NCI-H1417 treated with DMSO at 0.1 percent for 48 hours (cell line): ENCODE measurements at places on chromosomes 4 and X.

- no peak for DNase-seq
Observed at GRCh38 chr4:167897116-167897515, 195.2 kb upstream of the ANXA10 start.

DNA sequence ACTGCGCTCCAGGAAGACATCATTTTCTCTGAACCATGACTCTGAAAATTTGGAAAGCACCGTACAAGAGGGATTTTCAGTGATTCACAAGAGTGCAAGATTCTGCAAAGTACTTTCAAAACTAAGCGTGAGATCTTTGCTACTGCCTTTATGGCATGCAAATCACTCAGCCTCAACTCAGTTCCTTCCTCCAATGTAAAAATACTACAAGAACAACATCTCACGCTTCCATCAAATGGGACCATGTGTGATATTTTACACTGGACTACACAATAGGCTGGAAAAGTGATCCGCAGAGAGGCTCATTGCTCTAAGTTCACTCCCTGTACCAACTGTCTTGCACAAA lies 674 bp upstream of the IL15 start:
- no peak for DNase-seq

- no peak for DNase-seq
Observed at GRCh38 chrX:631802-632365, 1.3 kb downstream of the SHOX start.

GRCh38 chrX:119828446-119828845 lies 24.3 kb downstream of the UPF3B start:
- DNase-seq, result no peak

- DNase-seq, result no peak
Observed at GRCh38 chr4:173990126-173990868, 293.2 kb downstream of the FBXO8 start.

- DNase-seq, result no peak
Observed at GRCh38 chrX:28311466-28311865, 275.8 kb upstream of the IL1RAPL1 start.

DNA sequence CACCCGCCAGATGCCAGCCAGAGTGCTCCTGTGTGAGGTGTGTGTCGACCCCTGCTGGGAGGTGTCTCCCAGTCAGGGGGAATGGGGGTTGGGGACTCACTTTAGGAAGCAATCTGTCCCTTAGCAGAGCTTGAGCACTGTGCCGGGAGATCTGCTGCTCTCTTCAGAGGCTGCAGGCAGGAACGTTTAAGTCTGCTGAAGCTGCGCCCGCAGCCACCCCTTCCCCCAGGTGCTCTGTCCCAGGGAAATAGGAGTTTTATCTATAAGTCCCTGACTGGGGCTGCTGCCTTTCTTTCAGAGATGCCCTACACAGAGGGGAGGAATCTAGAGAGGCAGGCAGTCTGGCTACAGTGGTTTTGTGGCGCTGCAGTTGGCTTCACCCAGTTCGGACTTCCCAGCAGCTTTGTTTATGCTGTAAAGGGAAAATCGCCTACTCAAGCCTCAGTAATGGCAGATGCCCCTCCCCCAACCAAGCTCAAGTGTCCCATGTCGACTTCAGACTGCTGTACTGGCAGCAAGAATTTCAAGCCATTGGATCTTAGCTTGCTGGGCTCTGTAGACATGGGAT lies 80.8 kb downstream of the CCSER1 start:
- DNase-seq, result no peak

DNA sequence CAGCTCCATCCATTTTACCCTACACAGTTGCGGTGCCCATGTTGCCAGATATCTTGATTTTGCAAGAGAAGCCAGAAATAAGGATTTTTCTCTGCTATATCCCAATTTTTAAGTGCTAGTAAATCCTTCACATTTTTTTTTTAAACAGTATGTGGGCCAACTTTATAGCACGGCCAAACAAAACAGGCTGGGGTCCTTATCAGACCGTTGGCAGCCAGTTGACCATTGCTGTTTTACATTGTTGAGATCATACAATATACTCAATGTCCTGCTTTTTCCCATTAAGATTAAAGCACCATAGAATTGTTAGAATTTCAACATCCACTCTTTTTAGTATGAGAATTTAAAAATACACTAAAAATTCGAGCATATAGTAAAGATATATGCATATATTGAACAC lies 150.9 kb downstream of the SPCS3 start:
- DNase-seq, result no peak

DNA sequence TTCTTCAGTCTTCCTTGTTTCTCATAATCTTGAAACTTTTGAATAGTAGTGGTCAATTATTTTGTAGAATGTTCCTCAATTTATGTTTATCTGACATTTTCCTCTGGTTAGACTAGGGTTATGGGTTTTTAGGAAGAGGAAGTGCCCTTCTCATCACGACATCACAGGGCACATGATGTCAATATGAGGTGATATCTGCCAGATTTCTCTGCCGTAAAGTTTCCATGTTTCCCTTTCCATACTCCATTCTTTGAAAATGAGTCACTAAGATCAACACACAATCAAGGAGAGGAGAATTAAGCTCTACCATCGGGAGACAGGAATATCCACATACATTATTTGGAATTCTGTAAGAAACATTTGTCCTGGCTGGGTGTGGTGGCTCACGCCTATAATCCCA lies 28.4 kb downstream of the RP2 start:
- no peak for DNase-seq

GRCh38 chr4:127730142-127730913 lies at the start of gene SLC25A31:
Gene SLC25A31, plus strand, starts transcription at chr4:127730400. Its CDS starts 146 bp downstream, at chr4:127730546.
- DNase-seq, result no peak

DNA sequence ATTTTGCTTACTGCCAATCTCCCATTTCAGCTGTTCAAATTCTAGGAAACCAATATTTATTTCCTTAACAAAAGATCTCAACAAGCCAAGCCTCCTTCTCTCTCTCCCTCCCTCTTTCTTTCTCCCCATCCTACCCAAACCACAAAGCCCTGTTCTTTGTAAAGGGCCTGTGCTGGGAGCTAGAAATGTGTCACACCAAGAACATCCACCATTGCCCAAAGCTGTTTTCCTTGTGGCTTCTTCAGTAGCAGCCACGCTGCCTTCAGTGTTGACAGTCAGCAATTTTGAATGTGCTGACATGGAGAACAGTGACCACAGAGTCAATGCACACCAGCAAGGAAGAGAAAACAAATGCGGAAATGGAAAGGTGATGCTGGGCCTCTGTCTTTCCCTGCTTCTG lies 203.0 kb downstream of the MAML3 start:
- DNase-seq, result no peak

DNA sequence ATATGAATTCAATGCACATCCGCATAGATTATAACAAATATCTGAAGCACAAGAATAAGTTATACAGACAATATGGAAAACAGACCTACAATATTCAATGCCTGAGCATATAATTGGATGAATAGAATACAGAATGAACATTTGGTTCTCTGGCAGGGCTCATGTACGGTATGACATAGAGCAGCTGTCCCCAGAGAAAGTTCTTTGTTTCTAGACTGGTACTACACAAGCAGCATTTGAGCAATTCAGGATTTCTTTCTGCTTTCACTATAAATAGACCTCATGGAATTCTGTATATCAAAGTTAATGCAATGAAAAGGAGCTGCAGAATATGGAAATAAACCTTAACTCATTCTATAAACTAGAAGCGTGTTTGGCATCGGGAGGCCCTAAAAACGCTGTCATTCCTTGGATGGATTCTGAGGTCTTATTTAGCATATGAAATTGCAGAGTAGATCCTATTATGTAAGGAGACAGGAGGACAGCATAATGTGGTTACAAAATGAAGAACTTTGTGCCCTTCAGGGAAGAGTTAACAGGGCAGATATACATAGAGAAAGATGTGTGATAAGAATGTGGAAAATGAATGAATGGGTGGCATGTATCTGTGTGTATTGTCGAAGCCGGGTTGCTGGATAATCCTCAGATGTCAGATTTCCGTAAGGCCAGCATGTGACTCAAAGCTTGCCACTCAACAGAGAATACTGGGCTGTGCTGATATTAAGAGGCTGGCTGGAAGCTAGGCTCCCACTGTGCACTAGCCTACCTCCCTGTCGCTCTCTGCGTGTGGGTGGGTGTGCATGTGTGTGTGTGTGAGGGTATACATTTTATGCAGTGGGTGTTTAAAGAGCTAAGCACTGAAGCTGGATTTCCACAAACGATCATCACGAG lies 103.3 kb upstream of the SLC4A4 start:
- no peak for DNase-seq

DNA sequence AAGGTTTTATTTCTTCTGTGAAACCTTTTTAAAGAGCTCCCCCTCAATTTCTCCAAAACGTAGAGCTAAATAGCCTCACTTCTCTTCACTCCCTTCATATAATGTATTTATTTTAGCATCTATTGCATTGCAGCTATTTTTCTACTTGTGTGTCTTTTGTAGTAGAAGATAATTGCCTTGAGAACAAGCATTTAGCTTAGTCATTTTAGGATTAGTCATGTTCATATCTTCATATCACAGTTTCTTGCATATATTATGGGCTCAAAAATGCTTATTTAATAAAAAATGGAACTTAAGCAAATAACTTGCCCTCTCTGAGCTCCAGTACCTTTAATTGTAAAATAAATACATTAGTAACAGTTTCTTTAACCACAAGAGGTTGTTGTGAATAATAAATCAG lies 72.1 kb upstream of the SPANXC start:
- no peak for DNase-seq

GRCh38 chrX:70292788-70293187 lies 2.9 kb downstream of the KIF4A start:
- no peak for DNase-seq

- DNase-seq, result no peak
Observed at GRCh38 chrX:10485326-10485725, 135.1 kb downstream of the MID1 start.

DNA sequence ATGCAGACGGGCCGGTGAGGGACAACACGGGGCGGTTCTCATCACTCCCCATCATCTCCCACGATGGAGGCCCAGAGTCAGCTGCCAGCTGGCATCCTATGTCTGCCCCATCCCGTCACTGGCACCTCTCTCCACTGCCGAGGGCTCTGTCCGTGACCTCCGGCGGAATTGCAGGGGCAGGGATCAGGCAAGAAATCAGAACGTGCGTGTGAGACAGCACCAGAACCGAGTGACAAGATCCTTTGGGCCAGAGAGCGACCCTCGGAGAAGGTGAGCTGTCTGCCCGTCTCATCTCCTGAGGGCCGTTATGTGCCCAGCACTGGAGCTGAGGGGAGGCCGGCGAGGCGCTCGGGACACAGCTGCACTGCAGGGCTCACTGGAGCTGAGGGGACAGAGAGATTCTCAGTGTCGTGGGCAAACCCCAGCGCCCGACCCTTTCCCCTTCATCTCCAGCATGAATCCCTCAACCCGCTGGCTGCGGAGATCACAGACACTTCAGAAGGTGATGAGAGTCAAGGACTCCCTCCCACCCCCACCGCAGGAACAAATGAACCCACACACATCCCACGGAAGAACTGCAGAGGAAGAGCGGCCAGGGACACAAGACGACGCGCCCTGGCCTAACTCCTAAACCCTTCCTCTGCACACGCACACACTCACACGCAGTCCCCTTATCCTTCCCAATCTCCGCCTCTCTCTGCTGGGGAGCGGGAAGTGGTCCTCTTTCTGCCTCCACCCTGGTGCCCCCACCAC lies 128.7 kb downstream of the AFAP1 start:
- DNase-seq, result no peak

DNA sequence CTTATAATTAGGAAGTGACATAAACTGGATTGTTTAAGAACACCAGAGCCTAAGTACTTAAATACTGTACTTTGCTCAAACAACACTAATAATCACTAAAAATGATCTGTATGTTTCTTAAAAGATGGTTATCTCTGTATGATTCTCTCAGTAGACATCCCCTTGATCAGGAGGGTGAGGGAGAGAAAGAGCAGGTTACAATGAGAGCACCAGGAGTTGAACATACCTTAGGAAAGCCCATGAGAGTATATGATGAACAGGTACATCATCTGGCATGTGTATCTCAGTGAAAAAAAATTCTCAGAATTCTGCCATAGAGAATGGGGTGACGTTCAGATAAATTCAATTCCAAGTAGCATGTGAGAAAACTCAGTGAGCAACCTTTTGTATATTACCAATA lies 59.9 kb upstream of the IL2 start:
- DNase-seq, result no peak

GRCh38 chrX:122622795-122623194 lies 561.3 kb upstream of the GRIA3 start:
- no peak for DNase-seq

DNA sequence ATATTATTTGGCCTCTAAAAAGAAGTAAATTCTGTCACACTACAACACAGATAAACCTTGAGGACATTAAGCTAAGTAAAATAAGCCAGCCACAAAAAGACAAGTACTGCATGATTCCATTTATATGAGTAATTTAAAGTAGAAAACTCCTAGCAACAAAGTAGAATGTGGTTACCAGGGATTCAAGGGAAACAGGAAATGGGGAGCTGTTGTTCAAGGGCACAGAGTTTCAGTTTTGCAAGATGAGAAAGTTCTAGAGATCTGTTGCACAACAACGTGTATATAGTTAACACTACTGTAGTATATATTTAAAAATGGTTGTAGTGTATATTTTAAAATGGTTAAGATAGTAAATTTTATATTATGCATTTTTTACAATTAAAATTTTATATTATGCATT lies 25.4 kb downstream of the SEC31A start:
- DNase-seq, result no peak

DNA sequence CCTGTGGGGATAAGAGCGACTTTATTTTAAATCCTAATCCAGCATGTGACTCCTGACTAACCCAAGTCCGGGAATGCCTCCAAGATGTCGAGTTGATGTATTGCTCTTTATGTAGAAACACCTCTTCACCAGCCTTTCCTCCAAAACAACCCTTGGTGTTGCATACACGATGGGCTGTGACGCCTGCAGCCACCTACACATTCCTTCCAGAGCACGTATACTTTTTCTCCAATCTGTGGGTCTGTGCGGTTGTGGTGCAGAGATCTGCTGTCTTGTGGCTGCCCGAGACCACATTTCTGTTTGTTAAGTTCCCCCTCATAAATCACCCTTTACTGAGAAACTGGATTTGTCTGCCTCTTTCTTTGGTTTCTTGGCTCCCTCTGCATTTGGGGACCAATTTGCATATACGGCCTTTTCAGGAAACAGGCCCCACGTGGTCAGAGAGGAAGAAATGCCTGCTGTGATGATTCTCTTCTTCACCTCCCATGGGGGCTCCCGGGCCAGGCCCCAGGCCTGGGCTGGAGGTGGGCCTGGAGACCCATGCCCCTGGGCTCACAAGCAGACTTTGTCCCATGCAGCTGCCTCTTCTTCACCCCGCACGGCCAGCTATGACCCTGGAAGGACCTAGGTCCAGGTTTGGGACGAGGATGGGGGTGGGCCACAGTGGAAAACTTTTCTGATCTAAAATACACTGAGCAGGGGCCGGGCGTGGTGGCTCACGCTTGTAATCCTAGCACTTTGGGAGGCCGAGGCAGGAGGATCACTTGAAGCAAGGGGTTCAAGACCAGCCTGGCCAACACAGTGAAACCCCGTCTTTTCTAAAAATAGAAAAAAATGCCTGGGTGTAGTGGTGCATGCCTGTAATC lies 21.4 kb upstream of the AFAP1 start:
- no peak for DNase-seq

GRCh38 chr4:77699731-77700210 lies 94.2 kb downstream of the CXCL13 start:
- DNase-seq, result no peak

GRCh38 chr4:13618212-13618806 lies 9.2 kb downstream of the BOD1L1 start:
- no peak for DNase-seq

- no peak for DNase-seq
Observed at GRCh38 chr4:143046454-143046853, 138.3 kb upstream of the USP38 start.
